ENCODE measurements at places on chromosomes 12 and 14. TPM values are rescaled to one million over a fixed set of nuclear protein-coding genes. Genes with fewer than 3 reads are reported as not detected.

Gene GIT2
- 30.3 TPM for polyA plus RNA-seq

DNA sequence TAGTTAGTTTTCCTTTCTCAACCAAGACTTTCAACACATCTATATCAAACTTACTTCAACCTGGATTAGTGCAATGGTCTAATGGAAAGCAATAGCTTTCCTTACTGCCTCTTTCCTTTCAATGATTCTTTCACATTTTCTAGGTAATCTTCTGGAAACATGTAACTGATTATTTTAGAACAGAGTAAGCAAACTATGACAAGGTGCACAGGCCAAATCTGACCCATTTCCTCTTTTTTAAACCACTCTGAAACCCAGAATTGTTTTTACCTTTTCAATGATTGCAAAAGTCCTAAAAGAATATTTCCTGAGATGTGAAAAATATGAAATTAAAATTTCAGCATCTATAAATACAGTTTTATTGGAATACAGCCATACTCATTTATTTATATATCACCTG lies 81.6 kb upstream of the TMTC2 start:
- DNase-seq = no peak

DNA sequence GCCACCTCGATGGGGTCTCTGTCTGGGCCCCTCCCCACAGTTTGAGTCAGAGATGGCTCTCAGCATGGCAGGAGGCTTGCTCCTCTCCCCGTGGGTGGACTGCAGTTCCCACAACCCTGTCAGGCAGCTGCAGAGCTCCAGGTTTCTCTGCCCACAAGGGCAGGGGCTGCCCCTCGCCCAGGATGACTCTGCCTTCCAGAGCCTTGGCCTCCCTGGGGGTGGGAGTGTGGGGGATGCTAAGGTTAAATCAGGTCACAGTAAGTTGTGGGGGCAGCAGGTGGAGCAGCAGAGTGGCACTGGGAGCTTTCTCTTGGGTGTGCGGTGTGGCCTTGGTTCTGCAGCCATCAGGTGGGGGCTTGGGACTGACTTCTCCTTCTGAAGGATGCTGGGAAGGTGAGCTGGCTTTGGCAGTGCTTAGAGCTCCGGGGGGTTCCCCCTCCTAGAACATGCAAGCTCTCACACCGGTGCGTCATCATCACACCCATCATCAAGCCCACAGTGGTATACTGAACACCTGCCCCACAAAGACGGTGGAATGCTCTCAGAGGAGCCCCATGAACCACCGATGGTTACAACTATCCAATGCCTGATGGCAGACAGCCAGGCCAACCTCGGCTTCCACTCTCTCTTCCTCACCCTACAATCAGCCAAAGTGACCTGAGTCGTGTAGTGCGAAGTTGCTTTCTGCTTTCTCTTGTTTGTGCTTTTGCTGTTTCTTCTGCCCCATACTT lies 39.7 kb downstream of the ERH start:
- no peak for DNase-seq

DNA sequence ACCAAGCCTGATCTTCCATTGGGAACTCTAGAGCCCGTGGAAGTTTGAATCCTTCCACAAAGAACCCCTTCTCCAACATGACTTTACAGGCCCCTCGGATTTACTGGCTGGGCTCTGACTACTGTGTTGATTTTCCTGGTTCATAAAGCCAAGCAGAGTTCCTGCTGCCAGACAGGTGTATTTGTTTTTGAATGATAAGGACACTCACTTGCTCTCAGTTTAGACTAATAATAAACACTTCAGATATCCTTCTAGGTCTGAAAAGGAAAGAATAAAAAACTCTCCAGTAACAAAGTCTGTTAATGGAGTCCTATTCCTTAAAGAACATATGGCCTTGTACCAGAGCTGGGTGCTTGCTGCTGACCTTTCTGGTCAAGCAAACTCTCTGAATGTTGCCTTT lies 31.0 kb downstream of the SIX1 start:
- no peak for DNase-seq

Gene TSPAN8
- not detected for polyA plus RNA-seq

GRCh38 chr12:49352351-49352750 lies 5.7 kb downstream of the DNAJC22 start:
- DNase-seq = no peak

DNA sequence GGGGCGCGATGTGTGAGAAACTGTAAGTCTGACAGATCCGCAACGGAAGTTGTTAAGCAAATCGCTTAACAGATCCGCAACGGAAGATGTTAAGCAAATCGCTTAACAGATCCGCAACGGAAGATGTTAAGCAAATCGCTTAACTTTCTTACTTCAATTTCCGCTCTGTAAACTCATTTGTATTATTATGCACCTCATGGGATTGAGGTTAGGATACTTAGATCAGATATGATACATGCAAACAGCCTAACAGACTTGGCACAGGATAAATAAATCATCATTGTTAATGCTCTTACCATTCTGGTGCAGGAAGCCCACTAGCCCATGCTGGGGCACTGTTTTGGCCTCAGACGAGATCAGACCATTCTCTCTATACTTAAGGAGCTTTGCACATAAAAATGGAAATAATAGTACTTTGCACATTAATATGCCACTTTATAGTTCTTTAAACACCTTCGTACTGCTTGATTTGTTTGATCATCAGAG lies 399 bp downstream of the NCAPD2 start:
- no peak for DNase-seq

GRCh38 chr14:51004352-51004800 lies 60.1 kb upstream of the PYGL start:
- no peak for DNase-seq

Gene APOLD1
- 0.36 TPM for polyA plus RNA-seq

Gene BHLHE41
- 6.0 TPM for polyA plus RNA-seq

GRCh38 chr12:31016057-31016456 lies 57.6 kb upstream of the DDX11 start:
- no peak for DNase-seq

DNA sequence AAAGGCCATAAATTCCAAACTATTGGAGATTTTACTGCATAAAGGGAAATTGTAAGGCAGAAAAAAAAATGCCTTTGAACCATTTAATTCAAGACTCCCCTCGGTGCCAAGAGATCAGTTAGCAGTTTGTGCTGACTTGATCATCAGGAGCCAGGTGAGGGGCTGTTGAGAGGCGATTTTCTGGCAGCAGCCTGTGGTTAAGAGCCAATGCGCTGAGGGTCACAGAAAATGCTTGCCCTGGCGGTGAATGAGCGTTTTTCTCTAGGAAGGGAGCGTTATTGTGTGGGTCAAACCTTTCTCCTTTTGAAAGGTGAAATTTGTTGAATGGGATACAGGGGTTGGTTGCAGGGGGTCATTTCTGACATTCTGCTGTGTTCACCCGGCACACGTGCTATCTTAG lies 4.7 kb downstream of the SRRM4 start:
- no peak for DNase-seq

Gene RAD52
- polyA plus RNA-seq = 11.2 TPM

Gene FKBP11
- 18.1 TPM for polyA plus RNA-seq

- DNase-seq = no peak
Observed at GRCh38 chr14:75140620-75141019, 13.8 kb upstream of the NEK9 start.

Gene ADAMTS20
- polyA plus RNA-seq = not detected

DNA sequence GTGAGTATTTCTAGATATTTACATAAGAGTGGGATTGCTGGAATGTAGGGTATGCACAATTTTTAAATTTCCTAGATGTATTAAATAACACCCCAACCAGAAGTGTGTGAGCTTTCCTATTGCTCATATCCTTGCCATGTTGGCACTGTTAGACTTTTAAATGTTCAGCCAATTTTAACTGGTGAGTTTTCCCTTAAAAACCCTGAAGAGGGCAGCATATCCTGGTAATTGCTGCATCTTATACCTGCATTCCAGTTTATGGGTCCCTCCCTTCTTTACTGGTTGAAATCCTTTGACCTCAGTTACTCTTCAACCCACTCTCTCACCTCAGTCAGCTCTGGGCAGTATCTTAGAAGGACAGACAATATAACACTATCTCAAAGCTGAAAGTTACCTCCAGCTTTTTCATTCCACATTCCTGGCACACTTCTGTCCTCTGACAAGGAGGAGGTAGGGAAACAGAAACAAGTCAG lies 270.6 kb downstream of the PAWR start:
- no peak for DNase-seq

DNA sequence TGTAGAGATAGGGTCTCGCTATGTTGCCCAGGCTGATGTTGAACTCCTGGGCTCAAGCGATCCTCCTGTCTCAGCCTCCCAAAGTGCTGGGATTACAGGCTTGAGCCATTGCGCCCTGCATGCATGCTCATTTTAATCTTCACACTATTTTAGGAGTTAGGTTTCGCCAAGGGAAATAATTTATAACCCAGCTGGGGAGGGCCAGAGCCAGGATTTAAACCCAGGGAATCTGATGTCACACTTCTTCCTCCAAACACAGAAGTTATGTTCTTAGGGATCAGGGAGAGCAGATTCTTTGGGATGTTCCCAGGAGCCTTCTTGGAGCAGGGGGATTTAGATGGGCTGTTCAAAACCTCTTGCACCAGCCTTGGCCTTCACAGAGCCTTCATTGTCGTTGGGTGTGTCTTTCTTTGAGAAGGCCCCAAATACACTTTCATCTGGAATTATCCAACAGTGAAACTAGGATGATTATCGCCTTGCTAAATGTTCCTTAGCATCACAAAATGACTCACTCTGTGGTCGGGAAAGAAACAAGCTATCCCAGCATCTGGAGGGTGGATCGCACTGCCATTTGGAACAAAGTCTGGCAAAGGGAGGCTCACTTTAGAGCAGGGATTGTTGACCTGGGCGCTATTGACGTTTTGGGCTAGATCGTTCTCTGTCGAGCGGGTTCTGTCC lies 8.2 kb upstream of the PPP1CC start:
- no peak for DNase-seq

GRCh38 chr14:100885617-100886016 lies 17.9 kb downstream of the RTL1 start:
- DNase-seq = no peak

DNA sequence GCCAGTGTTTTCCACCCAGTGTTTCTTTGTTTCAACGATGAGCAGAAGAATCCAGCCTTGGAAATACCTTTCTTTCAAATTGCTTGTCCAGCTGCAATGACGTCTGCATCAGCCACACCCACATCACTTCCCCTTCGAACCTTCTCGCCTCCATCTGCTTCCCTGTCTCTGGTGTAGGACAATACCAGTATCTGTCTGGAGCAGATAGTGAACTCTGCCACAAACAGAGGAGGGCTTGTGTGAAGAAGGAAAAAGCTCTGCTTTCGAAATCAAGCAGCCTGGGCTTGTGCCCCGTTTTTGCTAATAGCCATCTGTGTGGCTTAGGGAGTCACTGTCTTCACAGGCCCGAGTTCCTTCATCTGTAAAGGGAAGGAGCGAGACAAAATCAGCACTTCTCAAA lies 415.4 kb downstream of the ZFP36L1 start:
- DNase-seq = no peak

Gene TMEM120B
- 6.9 TPM for polyA plus RNA-seq

Gene BTBD7
- 23.2 TPM for polyA plus RNA-seq

Gene TSPAN19
- 0.06 TPM for polyA plus RNA-seq

- no peak for DNase-seq
Observed at GRCh38 chr12:25252946-25253345, 2.2 kb upstream of the KRAS start.

Gene SLCO1B1
- polyA plus RNA-seq = not detected

Gene SLC15A4
- polyA plus RNA-seq = 39.3 TPM

- DNase-seq = peak; percentile 61
Observed at GRCh38 chr12:49971141-49971540, 1.6 kb upstream of the AQP6 start.

Gene IL31
- not detected for polyA plus RNA-seq

Gene EIF2S3B
- 0.52 TPM for polyA plus RNA-seq

- no peak for DNase-seq
Observed at GRCh38 chr14:26866721-26867120, 268.9 kb upstream of the NOVA1 start.

DNA sequence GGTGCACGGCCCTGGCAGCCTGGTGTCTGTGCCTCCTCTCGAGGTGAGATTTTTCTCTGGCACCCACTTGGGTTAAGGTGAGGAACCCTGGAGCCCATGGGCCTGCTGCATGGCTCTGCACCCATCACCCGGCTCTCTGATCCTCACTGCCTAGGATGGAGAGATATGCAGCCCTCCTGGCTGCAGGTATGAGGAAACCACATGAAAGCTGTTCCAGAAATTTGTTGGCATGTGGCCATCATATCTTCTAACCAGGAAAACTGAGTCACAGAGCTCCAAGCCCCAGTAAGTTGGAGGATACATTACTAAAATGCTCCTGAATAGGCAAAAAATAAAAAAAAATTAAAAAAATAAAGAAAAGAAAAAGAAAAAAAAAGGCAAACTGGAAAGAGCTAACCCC lies 39.3 kb upstream of the DDX11 start:
- DNase-seq = no peak
